Brain microvascular endothelial cell (primary cell): ENCODE measurements at places on chromosomes 4 and X.

DNA sequence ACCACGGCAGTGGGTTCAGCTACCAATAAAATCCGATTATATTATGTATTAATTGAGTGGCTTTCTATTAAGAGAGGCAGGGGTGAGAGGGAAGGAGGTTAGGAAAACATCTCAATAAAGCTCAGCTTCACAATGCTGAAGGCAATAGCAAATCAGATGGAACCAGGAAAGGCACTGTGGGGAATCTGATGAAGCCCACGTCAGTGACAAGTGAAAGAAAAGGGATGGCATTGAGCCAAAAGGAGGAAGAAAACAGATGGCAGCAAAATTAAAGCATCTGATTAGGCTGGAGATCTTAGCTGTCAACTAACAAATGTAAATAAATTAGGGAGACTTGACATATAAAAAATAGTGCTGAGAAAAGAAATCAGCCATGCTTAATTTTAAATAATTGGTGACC is 180.9 kb downstream of the RASL11B start:
- no peak for DNase-seq

DNA sequence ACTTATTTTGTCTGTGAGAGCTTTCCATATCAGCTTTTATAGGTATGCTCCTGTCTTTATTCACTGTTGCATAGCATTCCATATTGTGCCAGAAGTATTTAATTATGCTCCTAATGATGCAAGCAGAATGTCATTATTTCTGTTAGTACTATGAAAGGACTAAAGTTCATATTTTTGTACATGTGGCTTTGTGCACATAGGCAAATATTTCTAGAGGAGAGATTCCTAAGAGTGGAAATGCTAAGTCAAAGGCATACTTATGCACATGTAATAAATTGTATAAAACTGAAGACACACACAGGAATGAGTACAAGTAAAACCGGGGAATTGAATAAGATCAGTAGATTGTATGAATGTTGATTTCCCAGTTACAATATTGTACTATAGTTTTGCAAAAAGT is 1.9 kb upstream of the ASB9 start:
- no peak for DNase-seq

GRCh38 chr4:153156721-153157120 is 47.5 kb upstream of the TRIM2 start:
- DNase-seq, result no peak

DNA sequence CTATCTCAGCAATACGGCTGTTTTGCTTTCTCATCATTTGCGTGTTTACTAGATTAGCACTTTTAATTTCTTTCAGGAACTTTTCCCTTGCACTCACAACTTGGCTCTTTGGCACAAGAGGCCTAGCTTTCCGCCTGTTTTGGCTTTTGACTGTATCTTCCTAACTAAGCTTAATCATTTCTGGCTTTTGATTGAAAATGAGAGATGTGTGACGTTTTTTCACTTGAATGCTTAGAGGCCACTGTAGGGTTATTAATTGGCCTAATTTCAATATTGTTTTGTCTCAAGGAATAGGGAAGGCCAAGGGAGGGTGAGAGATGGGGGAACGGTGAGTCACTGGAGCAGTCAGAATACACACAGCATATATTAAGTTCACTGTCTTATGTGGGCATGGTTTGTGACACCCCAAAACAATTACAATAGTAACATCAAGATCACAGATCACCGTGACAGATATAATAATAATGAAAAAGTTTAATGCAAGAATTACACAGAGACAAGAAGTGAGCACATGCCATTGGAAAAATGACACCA is 27.3 kb downstream of the MND1 start:
- DNase-seq, result no peak

DNA sequence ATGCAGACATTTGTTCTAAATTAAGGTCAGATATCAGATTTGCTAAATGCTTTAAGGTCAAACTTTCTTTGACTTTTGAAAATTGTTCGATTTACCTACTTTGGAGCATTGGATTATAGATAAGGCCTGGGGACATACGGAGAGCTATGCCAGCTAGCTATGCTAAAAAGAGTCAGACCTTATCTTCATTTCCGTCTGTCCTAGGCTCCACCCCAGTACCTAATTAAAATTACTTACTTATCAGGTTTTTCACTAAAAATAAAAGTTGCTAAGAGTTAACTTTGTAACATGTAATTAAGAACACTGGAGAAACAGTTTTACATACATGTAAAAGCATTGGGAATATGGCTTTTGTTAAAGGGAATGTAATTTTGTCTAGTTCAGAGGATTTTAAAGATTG is 7.1 kb upstream of the TMEM35A start:
- DNase-seq, result no peak

DNA sequence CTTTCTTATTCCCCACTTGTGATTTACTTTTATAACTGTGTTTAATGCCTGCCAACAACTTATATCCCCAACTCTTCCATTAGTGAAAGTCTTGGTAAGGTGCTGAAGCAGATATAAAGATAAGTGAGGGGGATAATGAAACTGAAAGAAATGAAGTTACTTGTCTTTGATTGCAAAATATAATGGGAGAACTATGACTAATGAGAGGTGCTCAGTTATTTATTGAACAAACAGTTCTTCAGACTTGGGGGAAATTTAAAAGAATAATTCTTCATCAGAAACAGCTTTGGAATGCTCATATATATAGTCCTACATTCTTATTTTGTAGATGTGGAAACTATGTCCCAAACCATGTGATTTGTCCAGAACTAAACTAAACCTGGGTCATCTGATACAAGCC is 213.5 kb downstream of the TEX13A start:
- no peak for DNase-seq
